Type B pancreatic cell (in vitro differentiated cells): ENCODE measurements at places on chromosomes 2 and 18. TPM values are rescaled to one million over a fixed set of nuclear protein-coding genes. Genes with fewer than 3 reads are reported as not detected.

- no peak for DNase-seq
- peaks cover 5% of the 10 kb centered on the region for H3K4me1 ChIP-seq
- H3K36me3 ChIP-seq, result no peaks in the 10 kb centered on the region
- no peak overlapping the region for H3K4me3 ChIP-seq
These were observed 171.5 kb downstream of the KCNS3 start for GRCh38 chr2:18050001-18050400.

DNA sequence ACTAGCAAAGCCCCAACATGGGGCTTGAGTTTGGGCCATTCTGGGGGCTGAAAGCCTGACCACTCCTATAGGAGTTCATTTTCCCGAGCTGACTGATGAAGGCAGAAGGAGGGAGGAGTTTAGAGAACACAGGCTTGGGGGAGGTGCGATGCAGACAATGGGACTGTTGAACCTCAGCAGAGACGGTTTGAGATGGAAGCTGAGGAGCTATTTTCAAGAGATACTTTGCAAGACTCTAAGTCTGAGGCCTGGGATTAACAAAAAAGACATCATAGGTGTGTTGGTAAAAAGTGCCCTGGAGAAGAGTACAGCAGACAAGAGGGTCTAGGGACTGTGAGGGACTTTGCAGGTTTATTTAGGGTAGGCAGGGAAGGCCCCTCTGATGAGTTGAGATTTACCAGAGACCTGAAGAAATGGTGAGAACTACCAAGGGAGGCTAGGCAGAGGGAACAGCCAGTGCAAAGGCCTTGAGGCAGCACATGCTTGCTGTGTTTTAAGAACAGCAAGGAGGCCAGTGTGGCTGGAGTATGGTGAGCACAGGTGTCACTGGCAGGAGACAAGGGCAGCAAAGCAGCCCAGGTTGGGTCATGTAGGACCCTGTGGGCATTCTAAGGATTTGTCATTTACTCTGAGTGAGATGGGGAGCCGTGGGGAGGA is 31.6 kb downstream of the PCBP1 start:
- H3K27me3 ChIP-seq, result no peaks in the 10 kb centered on the region
- DNase-seq, result no peak
- no peaks in the 10 kb centered on the region for H3K36me3 ChIP-seq
- H3K4me1 ChIP-seq, result peaks cover 26% of the 10 kb centered on the region

Gene STPG4
- total RNA-seq, result 0.36 TPM in 1 of 2 replicates, not detected in the other

DNA sequence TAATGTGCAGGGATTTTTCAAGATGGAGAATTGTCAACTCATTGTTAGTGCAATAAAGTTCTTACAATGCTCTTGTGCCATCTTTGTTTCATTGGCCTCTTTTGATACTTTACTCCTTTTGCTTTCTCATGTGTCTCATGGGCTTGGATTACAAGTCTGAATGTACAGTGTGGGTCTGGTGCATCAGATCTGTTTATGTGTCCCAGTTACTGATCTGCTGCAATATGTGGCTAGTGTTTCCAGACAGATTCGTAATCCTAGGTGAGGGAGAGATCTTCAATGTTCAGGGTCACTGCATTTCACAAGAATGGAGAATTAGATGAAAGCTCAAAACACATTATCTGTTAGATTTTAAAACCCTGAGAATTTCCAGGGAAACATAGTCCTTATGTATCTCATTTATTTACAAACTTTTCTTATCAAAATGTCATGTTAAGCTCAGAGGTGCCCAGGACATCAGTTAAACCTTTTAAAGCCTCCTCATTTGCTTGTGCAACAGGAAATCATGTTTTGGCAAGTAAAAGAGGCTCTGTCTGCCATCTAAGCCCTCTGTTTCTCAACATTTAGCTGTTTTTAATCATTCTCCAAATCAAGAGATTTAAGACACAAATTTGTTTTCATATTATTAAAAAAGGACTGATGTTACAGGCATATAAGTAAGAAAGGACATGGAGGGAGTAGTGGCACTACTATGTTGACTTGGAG is 108.1 kb downstream of the NUP35 start:
- H3K36me3 ChIP-seq, result no peaks in the 10 kb centered on the region
- no peak overlapping the region for H3K27ac ChIP-seq
- no peaks in the 10 kb centered on the region for H3K27me3 ChIP-seq
- no peaks in the 10 kb centered on the region for H3K4me1 ChIP-seq
- DNase-seq, result no peak

Gene DTNA
- 8.6 and 23.6 TPM in 2 replicates for total RNA-seq

- peaks cover 6% of the 10 kb centered on the region for H3K4me1 ChIP-seq
- peaks cover 12% of the 10 kb centered on the region for H3K27me3 ChIP-seq
- H3K36me3 ChIP-seq, result no peaks in the 10 kb centered on the region
- H3K27ac ChIP-seq, result no peak overlapping the region
- no peak for DNase-seq
- H3K4me3 ChIP-seq, result no peak overlapping the region
These were observed 52.5 kb upstream of the FAM136A start for GRCh38 chr2:70354264-70354949.

Gene ELMOD3
- 14.6 and 22.2 TPM in 2 replicates for total RNA-seq

Gene WDR12
- 69.4 and 74.0 TPM in 2 replicates for total RNA-seq

Gene RESP18
- total RNA-seq, result not detected in 2 replicates

Gene CD226
- total RNA-seq, result 0.59 and 0.92 TPM in 2 replicates

GRCh38 chr2:68798569-68798968 is 64.0 kb downstream of the ARHGAP25 start:
- no peak overlapping the region for H3K4me3 ChIP-seq
- no peak for DNase-seq
- no peak overlapping the region for H3K27ac ChIP-seq
- H3K4me1 ChIP-seq, result peaks cover 20% of the 10 kb centered on the region
- no peaks in the 10 kb centered on the region for H3K36me3 ChIP-seq

DNA sequence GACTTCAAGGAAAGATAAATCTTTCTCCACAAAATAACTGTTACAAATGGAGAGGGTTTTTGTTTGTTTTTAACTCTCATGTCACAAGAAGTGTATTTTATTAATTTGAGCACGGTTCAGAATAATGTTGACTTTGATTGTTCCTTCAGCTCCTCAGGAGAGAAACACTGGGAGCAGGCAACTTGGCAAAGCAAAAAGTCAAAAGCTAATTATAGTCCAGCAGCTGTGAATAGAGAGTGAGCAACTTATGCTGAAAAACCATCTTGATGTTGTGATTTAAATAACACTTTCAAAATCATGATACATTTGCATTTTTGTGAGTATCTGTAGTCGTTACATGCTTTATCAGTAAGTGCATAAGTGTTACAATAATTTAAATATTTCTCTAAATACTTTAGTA is 37.5 kb upstream of the TTN start:
- peaks cover 13% of the 10 kb centered on the region for H3K27me3 ChIP-seq
- H3K4me1 ChIP-seq, result peaks cover 7% of the 10 kb centered on the region
- H3K36me3 ChIP-seq, result peaks cover 2% of the 10 kb centered on the region
- no peak overlapping the region for H3K27ac ChIP-seq
- DNase-seq, result no peak
- H3K4me3 ChIP-seq, result no peak overlapping the region

- DNase-seq, result no peak
- H3K4me1 ChIP-seq, result no peaks in the 10 kb centered on the region
- H3K27me3 ChIP-seq, result no peaks in the 10 kb centered on the region
- H3K36me3 ChIP-seq, result no peaks in the 10 kb centered on the region
- no peak overlapping the region for H3K4me3 ChIP-seq
These were observed 877.1 kb downstream of the TMEM182 start for GRCh38 chr2:103638978-103639377.

Gene MBP
- 14.5 and 34.0 TPM in 2 replicates for total RNA-seq

Gene TUBB8B
- total RNA-seq, result 0.36 TPM in 1 of 2 replicates, not detected in the other

GRCh38 chr2:127182626-127183458 is 37.3 kb downstream of the CYP27C1 start:
- DNase-seq, result no peak
- H3K27me3 ChIP-seq, result no peaks in the 10 kb centered on the region
- no peaks in the 10 kb centered on the region for H3K4me1 ChIP-seq
- no peaks in the 10 kb centered on the region for H3K36me3 ChIP-seq
- no peak overlapping the region for H3K4me3 ChIP-seq

DNA sequence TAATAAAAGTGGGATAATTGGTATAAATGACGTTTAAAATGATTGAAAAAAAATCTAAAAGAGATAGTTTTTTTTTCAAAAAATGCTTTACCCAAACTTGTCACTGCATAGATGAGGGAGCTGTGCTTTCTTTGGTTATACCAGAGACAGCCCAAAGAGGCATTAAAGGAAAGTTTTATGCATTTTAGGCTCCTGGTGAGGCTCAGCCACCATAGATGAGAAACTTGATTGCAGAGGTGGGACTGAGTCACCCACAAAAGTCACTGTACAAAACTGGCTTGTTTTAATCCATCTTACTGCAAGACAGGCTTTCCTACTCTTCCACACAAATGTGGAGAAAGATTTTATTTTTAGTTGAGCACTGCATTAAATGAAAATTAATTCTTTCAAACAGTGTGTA is 2.4 kb downstream of the SMYD1 start:
- DNase-seq, result no peak
- no peak overlapping the region for H3K27ac ChIP-seq
- H3K4me1 ChIP-seq, result peaks cover 5% of the 10 kb centered on the region
- H3K36me3 ChIP-seq, result no peaks in the 10 kb centered on the region

- DNase-seq, result no peak
- H3K27me3 ChIP-seq, result no peaks in the 10 kb centered on the region
- no peaks in the 10 kb centered on the region for H3K4me1 ChIP-seq
- no peak overlapping the region for H3K4me3 ChIP-seq
These were observed 725.0 kb upstream of the SOX11 start for GRCh38 chr2:4967206-4967605.

GRCh38 chr2:95262896-95263542 is 11.2 kb upstream of the PROM2 start:
- no peak overlapping the region for H3K27ac ChIP-seq
- no peaks in the 10 kb centered on the region for H3K27me3 ChIP-seq
- no peak overlapping the region for H3K4me3 ChIP-seq
- no peak for DNase-seq
- no peaks in the 10 kb centered on the region for H3K36me3 ChIP-seq

GRCh38 chr2:108613261-108614042 is 79.2 kb downstream of the LIMS1 start:
- peak overlapping the region; percentile 38 for H3K4me3 ChIP-seq
- DNase-seq, result no peak
- no peaks in the 10 kb centered on the region for H3K27me3 ChIP-seq
- H3K4me1 ChIP-seq, result peaks cover 63% of the 10 kb centered on the region
